ENCODE measurements at places on chromosomes 1 and 21.
A peak's percentile ranks its signal among the peaks of the same experiment; 100 is the strongest.

- peak; percentile 85 for DNase-seq
These were observed at the start of gene RUSC1 for GRCh38 chr1:155320661-155321617. Gene RUSC1 (plus strand): TSS chr1:155320894. CDS start chr1:155321774, 880 bp downstream.

- no peak for DNase-seq
These were observed 4.5 kb downstream of the DESI2 start for GRCh38 chr1:244657421-244657820.

GRCh38 chr1:156709757-156710489 is 4.5 kb upstream of the CRABP2 start:
- DNase-seq = no peak

DNA sequence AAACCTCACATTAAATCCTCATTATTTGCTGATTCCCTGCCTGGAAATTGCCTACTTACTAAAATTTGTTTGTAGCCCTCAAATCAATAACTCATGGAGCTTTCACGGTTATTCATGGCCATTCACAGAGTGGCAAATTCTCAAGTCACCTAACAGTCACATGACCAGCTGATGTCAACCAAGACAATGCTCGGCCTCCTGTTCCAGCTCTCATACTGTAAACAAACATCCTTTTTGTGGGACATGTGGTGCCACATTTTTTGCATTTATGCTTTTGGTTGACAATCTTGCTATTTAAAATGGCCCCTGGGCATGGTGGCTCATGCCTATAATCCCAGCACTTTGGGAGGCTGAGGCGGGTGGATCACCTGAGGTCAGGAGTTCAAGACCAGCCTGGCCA is 271.5 kb upstream of the GREM2 start:
- DNase-seq = no peak
